ENCODE measurements at places on chromosomes 5 and 9. TPM values are rescaled to one million over a fixed set of nuclear protein-coding genes. Genes with fewer than 3 reads are reported as not detected.

The SPAAR gene
- 1.4 TPM for polyA plus RNA-seq

The PGM5 gene
- 491 TPM for polyA plus RNA-seq

The UBE2QL1 gene
- polyA plus RNA-seq, result 0.46 TPM

The TICAM2 gene
- polyA plus RNA-seq, result 3.0 TPM

The INSL6 gene
- not detected for polyA plus RNA-seq

The DCP2 gene
- polyA plus RNA-seq, result 6.1 TPM

The ANKDD1B gene
- 0.41 TPM for polyA plus RNA-seq

The IDNK gene
- 6.0 TPM for polyA plus RNA-seq

The CDH9 gene
- not detected for polyA plus RNA-seq

The MCC gene
- polyA plus RNA-seq, result 17.2 TPM

The TMEM203 gene
- polyA plus RNA-seq, result 41.2 TPM

The PCDHB13 gene
- 2.5 TPM for polyA plus RNA-seq

The ANKRD34B gene
- not detected for polyA plus RNA-seq

The ADRA1B gene
- 0.29 TPM for polyA plus RNA-seq

The CD72 gene
- 1.6 TPM for polyA plus RNA-seq

The FOXI1 gene
- polyA plus RNA-seq, result not detected

The CDH18 gene
- polyA plus RNA-seq, result 0.06 TPM

The MYOZ3 gene
- 1.5 TPM for polyA plus RNA-seq

The HMMR gene
- polyA plus RNA-seq, result 0.67 TPM

The SLC25A2 gene
- polyA plus RNA-seq, result not detected

The NR3C1 gene
- 29.2 TPM for polyA plus RNA-seq

The PPP2R2B gene
- polyA plus RNA-seq, result 9.8 TPM

The CBY3 gene
- 0.11 TPM for polyA plus RNA-seq

The FCN2 gene
- polyA plus RNA-seq, result 0.37 TPM

The TRAF1 gene
- 5.3 TPM for polyA plus RNA-seq

The PDLIM4 gene
- polyA plus RNA-seq, result 114 TPM

The SLCO4C1 gene
- 0.04 TPM for polyA plus RNA-seq

The CCNI2 gene
- polyA plus RNA-seq, result 1.4 TPM

The CPLANE1 gene
- 5.3 TPM for polyA plus RNA-seq

The SLC6A18 gene
- not detected for polyA plus RNA-seq

The TMEM252 gene
- 0.24 TPM for polyA plus RNA-seq

The OR1J2 gene
- not detected for polyA plus RNA-seq

The BARHL1 gene
- not detected for polyA plus RNA-seq

The FCHO2 gene
- polyA plus RNA-seq, result 14.5 TPM

The DIPK1B gene
- 18.9 TPM for polyA plus RNA-seq

The NPR2 gene
- 30.6 TPM for polyA plus RNA-seq

The ZNF462 gene
- 4.4 TPM for polyA plus RNA-seq

The SLC34A1 gene
- 0.04 TPM for polyA plus RNA-seq

The MYMK gene
- not detected for polyA plus RNA-seq

The PCDHB12 gene
- 3.4 TPM for polyA plus RNA-seq

The RXRA gene
- polyA plus RNA-seq, result 70.6 TPM

The HSPB3 gene
- 2.2 TPM for polyA plus RNA-seq

The C5orf22 gene
- 12.4 TPM for polyA plus RNA-seq

The RALGPS1 gene
- polyA plus RNA-seq, result 8.9 TPM

The MLANA gene
- not detected for polyA plus RNA-seq

The ECSCR gene
- polyA plus RNA-seq, result 51.4 TPM

The SPATA31D4 gene
- polyA plus RNA-seq, result not detected

The SLC34A3 gene
- polyA plus RNA-seq, result 0.05 TPM

Measured in urinary bladder (tissue), 4 donors.